Epithelial cell of proximal tubule (primary cell): ENCODE measurements at places on chromosomes 12 and 14. TPM values are rescaled to one million over a fixed set of nuclear protein-coding genes. Genes with fewer than 3 reads are reported as not detected.

DNA sequence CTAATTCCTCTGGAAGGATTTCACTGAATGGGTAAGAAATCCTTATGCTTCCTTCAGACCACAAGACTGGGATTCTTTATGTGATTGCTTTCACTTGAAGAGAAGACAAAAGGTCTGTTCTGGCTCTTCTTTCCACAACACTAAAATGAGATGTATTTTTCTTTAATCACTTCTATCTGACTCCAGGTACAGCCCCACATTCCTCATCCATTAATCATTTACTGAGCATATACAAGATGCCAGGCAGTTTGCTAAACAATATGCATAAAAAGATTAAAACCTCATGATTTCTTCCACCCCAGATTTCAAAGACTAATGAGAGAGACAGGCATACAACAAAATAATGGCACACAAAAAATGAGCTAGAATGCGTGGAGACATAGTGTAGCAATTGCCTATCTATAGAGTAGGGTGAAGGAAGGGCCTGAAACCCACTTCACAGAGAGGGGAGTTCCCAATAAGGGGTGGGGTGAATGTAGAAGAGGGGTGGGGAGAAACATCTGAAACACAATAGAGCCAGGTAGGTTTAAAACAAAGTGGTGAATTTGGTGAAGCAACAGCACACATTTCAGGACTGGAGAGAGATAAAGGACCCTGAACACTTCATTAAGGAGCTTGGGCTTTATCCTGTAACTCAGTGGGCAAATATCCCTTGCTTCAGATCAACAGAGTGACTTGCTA is 65.1 kb upstream of the PRB2 start:
- no peak for DNase-seq

DNA sequence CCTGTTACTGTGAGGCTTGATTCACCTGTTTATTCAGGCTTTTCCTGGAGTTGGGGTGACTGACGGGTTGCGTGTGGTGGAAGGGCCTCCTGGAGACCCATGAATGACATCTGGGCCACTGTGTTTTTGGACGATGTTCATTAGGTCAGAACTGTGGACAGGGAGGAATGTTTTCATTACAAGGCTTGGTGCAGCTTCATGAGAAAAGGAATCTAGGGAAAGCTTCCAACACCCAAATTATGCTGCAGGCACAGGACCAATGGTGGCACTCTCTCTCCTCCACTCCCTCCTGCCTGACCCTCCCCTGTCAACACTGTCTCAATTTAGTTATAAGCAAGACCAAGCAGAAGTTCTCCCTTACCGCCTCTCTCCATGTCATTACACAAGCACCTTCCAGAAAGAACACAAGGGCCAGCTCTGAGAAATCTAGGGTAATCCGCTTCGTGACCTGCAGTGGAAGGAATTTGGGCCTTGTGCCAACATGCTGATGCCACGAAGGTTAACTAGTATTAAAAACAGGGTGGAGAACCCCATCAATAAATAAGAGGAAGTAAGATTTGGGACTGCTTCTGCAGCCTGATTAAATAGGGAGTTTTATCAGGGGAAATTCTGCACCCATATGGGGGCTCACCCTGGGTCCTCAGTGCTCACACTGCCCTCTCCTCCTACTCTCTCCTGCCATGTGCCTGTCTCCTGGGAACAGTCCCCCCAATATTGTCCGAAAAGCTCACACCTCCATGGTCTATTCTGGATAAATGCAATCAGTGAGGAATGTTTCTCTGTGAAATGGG is 200.3 kb downstream of the KTN1 start:
- peak; percentile 83 for DNase-seq

- DNase-seq: no peak
Measured at GRCh38 chr12:47730341-47730744, 5.1 kb upstream of the ENDOU start.

DNA sequence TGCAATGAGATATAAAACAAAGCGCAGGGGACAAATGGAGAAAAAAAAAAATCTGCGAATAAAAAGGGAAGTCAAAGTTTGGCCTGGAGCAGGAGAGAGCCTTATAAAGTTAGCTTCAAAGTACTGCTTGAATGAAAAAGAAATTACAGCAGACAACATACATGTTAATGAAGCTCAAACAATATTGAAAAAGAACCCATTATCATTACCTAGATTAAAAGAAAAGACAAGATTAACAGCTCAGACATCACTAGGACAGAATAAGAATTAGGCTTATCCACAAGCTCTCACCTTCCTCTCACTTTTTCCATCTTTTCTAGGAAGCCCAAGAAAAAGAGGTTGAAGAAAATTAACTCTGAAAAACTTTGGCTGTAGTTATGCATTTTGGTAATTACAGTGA is 503.5 kb downstream of the ETNK1 start:
- no peak for DNase-seq

DNA sequence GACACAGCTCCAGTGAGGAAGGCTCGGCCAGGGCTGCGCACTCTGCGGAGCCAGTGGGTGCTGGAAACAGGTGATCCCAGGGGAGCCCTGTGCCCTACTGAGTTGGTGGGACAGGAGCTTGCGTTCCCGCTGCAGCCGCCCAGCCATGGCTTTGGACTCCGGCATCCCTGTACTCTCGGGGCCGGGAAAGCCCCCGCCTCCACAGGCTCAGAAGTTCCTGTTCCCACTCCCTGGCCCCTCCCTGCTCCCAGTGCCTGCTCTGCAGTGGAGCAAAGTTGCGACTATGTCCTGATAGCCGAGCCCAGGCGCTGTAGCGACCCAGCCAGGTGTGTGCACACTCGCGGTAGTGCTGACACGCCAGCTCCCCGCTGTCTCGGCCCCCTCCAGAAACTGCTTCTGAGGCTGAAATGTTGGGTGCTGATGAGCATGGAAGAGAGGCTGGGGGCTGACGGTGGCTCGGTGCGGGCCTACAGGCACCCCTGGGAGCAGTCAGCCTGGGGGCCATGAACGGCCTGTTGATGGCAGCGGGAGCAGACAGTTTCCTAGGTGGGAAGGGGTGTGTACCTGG is 344.6 kb upstream of the MGAT4C start:
- no peak for DNase-seq

DNA sequence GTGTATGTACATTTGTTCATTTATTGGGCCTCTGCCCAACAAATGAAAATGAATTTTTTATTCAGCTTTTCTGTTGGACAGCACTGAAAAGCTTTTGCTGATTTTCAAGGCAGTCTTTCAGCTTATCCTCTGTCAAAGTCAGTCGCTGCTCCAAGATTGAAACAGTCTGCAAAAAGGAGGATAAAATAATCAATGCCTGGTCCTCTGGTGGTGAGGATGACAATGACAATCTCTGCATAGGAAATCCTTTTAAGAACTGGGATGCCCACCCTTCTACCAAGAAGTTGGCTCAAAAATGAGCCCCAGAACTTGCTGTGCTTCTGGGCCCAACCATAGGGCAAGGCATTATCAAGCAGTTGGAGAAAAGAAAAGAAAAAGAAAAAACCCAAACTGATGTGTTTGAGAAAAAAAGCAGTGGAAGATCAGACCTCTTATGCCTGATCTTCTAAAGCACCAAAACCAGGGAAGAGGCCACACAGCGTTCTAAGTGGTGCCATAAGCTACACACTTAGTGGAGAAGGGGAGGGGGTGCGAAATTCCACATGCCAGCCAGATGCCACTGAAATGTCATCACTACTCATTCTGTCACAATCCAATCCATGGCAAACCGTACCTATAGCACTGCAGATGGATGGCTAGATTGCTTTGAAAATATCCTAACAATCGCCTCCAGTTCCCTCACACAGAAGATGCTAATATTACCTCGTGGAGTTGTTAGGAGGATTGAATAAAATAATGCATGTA is 69.0 kb upstream of the DUSP6 start:
- DNase-seq: no peak

- no peak for DNase-seq
Measured at GRCh38 chr14:24094841-24095270, 745 bp downstream of the PCK2 start.

DNA sequence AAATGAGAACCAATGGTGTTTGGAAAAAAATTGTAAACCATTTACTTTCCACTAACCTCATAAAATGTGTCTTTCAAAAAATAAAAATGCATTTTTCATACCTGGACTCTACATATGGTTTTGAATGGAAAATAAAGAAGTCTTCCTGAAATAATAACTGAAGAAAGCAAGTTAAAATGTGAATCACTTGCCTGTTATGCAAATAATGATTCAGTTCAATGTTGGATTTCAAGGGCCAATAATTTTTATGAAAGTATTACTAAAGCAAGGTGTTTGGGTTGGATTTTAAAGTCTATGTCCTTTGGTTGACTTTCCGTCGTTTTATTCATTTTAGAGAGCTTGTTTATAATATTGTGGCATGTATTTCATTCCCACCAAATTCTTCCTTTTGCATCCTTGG is 138.7 kb downstream of the CCDC91 start:
- no peak for DNase-seq

GRCh38 chr14:74611650-74612349 is at the start of gene LTBP2:
TSS of gene LTBP2 (minus strand) at chr14:74612237. CDS start at chr14:74611944, 293 bp downstream.
- DNase-seq: no peak

- DNase-seq: no peak
Measured at GRCh38 chr12:51368640-51369517, 22.3 kb downstream of the GALNT6 start.

DNA sequence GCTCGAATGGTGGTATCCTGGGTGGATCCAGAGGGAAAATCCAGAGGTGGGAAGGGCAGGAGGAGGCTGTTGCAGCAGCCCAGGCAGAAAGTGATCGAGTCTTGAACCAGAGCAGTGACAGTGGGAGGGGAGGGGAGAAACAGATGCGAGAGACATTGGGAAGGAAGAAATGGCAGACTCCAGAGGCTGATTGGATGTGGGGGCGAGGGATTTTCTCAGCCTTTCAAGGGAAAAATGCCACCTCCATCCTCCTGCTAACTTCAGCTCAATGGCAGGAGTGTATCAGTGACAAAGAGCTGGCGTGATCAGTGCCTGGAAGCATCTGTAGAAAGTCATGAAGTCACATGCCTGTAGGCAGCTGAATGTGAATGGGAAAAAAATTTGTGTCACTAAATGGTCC is 38.6 kb upstream of the NRXN3 start:
- no peak for DNase-seq

GRCh38 chr14:55005071-55005470 is 21.8 kb downstream of the WDHD1 start:
- no peak for DNase-seq

- DNase-seq: no peak
Measured at GRCh38 chr14:85873006-85873405, 343.1 kb downstream of the FLRT2 start.

GRCh38 chr12:44375694-44376093 is 500.4 kb downstream of the NELL2 start:
- DNase-seq: no peak

- DNase-seq: no peak
Measured at GRCh38 chr14:83885837-83886293, 1644.1 kb upstream of the FLRT2 start.

DNA sequence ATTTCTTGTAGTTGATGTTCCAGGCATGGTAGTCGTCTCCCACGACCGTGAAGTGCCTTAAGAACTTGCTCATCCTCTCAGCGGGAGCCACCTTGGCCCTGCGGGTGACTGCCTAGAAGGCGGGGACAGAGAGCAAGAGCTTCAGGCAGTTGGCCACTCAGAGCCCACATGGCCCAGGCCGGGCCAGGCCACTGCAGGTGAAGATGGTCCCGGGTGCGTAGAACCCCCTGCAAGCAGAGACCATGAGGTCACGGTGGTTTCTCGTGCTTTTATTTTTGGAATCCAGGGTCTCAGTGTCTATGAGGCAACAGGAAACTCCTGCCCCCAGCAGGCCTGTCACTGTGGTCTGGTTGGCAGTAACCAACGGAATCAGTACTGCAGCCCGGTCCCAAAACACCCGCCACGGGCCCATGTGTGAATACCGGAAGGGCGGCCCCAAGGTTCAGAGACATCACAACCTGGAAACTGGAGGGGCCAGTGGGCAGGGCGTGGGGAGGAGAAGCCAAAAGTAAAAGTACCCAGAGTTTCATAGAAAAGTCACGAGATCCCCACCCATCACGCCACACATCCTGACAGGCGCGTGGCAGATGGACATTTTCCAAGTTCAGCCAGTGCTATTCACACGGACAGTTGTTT is 27.5 kb downstream of the HVCN1 start:
- DNase-seq: no peak

DNA sequence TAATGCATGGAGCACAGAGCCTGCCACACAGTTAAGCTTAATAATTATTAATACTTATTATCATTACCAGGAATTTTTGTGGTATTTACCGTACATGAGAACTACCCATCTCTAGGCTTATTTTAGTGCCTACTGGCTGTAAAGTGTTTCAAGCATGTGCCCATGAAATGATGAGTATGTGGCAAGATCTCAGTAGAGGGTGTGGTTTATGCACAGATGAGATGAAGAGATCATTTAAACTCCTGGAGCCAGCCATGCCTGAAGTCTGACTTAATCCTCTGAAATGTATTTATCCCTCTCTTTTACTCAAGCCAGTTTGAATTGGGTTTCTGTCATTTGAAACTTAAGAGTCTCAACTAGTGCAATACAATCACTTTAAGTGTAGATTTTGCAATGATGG is 60.2 kb downstream of the DAO start:
- DNase-seq: no peak

- DNase-seq: no peak
Measured at GRCh38 chr14:60064491-60065072, 27.1 kb upstream of the PCNX4 start.

E2F7 gene
- total RNA-seq: 20.5 and 22.1 TPM in 2 replicates

MEG3 gene
- total RNA-seq: 7.2 and 26.0 TPM in 2 replicates

LRTM2 gene
- not detected in 2 replicates for total RNA-seq

TCTN1 gene
- 11.4 and 15.3 TPM in 2 replicates for total RNA-seq

RBP5 gene
- total RNA-seq: not detected in 2 replicates

RFX4 gene
- not detected in 2 replicates for total RNA-seq

AMDHD1 gene
- total RNA-seq: 0.22 TPM in 1 of 2 replicates, not detected in the other

COX14 gene
- 52.2 and 73.1 TPM in 2 replicates for total RNA-seq

ADGRD1 gene
- not detected in 2 replicates for total RNA-seq

PAH gene
- total RNA-seq: not detected in 2 replicates

AGAP2 gene
- under 0.01 TPM in 1 of 2 replicates, not detected in the other for total RNA-seq
